ENCODE measurements at places on chromosomes 5 and 9. TPM values are rescaled to one million over a fixed set of nuclear protein-coding genes. Genes with fewer than 3 reads are reported as not detected.

Gene ZNF300
- polyA plus RNA-seq, result 1.4 TPM

DNA sequence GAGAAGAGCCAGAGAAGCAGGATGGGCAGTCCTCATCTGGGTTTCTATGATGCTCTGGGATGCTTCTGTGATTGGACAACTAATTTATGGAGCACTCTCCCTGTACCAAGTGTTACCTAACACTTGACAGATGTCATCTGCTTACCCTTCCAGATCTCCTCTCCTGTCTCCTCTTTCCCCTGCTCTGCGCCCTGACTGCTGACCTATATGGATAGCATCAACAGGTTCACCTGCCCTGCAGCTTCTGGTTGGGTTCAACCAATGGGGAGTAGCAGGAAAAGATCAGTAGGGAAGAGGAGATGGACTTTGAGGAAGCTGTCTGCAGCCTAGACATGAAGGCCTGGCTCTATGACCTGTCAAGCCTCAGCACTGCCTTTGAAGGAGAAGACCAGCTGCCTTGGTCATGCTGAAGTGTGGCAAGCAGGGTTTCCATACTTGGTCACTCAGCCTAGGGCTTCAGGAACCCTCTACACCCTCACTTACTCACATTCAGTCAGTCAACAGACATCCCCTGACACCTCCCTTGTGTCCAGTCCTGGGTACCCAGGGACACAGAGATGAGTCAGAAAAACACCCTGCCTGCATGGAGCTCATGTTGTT is 11.3 kb upstream of the P4HA2 start:
- DNase-seq, result no peak

- DNase-seq, result no peak
These were observed 272.6 kb upstream of the TUT7 start for GRCh38 chr9:86626802-86627201.

- no peak for DNase-seq
These were observed 224.9 kb downstream of the CACNA1B start for GRCh38 chr9:138102246-138103051.

GRCh38 chr5:76804266-76804665 is 14.6 kb upstream of the F2RL1 start:
- DNase-seq, result no peak

Gene SOX30
- not detected for polyA plus RNA-seq

Gene TOR1B
- 4.7 TPM for polyA plus RNA-seq

GRCh38 chr5:42338136-42338535 is 85.1 kb upstream of the GHR start:
- DNase-seq, result no peak

DNA sequence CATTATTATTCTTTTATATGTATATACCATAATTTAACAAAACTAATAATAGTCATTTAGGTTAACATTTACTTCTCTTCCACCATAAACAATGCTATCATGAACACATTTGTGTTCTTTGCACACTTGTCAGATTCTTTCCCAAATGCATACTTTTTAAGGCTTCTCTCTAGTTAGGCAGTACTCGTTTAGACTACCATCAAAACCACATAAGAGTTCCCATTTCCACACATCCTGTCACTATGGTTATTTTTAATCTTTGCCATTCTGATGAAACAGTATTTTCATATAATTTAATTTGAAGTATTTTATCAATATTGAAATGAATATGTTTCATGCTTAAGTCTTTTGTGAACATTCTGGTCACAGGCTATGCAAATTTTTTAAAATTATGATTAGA is 15.1 kb downstream of the DROSHA start:
- DNase-seq, result no peak
